Naive thymus-derived CD8-positive, alpha-beta T cell (primary cell): ENCODE measurements at places on chromosomes 1 and 21. TPM values are rescaled to one million over a fixed set of nuclear protein-coding genes. Genes with fewer than 3 reads are reported as not detected.

- peaks cover 55% of the 10 kb centered on the region for H3K4me1 ChIP-seq
- no peaks in the 10 kb centered on the region for H3K27me3 ChIP-seq
- H3K27ac ChIP-seq: no peak overlapping the region
- no peak overlapping the region for H3K4me3 ChIP-seq
- no peaks in the 10 kb centered on the region for H3K36me3 ChIP-seq
- DNase-seq: no peak
Observed at GRCh38 chr1:206796981-206797402, 24.7 kb upstream of the IL10 start.

The PRRX1 gene
- not detected for total RNA-seq

DNA sequence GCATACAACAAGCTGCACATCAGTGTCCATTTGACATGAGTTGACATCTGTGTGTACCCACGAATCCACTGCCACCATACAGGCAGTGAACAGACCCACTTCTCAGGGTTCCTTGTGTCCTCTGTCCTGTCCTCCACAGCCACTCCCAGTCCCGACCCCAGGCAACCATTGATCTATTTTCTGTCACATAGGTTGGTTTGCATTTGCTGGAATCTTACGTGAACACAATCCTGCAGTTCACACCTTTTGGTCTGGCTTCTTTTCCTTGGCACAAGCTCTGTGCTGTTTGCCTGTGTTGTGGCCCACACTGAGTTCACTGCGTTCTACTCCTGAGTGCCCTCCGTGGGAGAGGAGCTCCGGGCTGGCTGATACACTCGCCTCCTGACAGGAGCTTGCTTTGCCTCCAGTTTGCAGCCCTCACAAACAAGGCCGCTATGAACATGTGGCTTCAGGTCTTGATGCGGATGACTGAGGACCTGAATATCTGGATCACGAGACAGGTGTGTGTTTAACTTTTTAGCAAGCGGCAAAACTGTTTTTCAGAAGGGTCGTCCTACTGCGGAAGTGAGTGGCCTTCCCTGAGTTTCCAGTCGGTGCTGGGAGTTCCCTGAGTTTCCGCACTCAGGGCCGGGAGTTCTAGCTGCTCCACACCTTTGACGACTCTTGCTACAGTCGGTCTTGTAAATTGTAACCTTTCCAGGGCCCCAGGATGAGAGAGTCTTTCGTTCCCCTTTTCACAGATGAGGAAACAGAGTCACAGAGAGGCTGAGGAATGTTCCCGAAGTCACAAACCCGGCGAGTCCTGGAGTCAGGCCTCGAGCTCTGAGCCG is 13.0 kb upstream of the COL18A1 start:
- no peaks in the 10 kb centered on the region for H3K4me1 ChIP-seq
- no peak overlapping the region for H3K27ac ChIP-seq
- no peak overlapping the region for H3K4me3 ChIP-seq
- no peaks in the 10 kb centered on the region for H3K36me3 ChIP-seq

DNA sequence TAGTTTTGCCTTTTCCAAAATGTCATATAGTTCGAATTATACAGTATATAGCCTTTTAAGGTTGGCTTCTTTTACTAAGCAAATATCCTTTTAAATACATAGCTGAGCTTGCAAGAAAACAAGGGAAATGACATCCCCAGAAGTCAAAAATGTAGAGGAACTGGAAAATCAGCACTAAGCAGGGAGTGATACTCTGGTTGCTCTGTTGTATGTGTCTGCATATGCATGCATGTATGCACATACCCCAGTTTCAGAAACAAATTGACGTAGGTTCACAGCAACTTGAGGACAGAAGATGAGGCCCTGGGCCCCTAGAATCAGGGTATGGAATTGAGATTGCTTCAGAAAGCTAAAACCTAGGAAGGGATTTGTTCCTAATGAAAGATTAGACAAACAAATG is 75.1 kb upstream of the GNG4 start:
- no peaks in the 10 kb centered on the region for H3K4me1 ChIP-seq
- no peaks in the 10 kb centered on the region for H3K27me3 ChIP-seq
- peaks cover 29% of the 10 kb centered on the region for H3K36me3 ChIP-seq
- H3K4me3 ChIP-seq: no peak overlapping the region
- DNase-seq: no peak

GRCh38 chr1:39080831-39081270 is 54.7 kb downstream of the NDUFS5 start:
- peaks cover 28% of the 10 kb centered on the region for H3K27me3 ChIP-seq
- peaks cover 2% of the 10 kb centered on the region for H3K36me3 ChIP-seq
- peaks cover 9% of the 10 kb centered on the region for H3K4me1 ChIP-seq

DNA sequence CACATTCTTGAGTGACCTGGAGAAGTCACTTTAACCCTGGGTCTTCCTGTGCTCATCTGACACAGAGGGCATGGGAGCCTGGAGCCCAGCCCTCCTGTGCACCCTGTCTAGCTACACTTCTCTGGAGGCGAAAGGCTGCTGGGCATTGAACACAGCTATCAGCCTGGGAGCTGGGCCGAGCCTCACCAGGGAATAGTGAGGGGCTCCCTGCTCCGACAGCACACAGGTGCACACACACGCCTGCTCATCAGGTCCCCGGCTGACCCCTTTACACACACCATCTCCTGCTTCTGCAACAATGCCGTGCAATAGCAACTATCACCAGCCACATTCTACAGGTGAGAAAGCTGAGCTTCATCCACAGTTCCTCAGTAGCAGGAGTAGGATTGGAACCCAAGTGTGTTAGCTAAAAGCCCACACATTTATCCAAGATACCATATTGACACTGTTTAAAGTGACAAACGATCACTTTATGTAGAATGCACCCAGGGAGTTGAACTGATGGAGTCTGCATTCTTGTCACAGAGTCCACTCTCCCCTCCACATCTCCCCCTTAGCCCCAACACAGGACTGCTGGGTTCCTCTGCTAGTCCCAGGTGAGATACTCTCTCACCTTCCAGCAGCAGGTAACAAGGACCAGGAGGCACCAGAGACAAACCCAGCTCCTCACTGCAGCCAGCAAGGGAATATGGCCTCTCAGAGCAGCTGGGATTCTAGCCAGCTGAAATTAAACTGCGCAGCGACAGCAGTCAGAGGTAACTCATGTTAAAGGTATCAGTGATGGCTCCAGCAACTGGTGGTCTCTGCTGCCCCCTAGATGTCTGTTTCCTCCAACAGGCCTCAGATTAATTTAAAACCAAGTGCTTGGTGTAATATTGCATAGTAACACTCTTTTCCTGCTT is 18.3 kb upstream of the CAPN8 start:
- peak; percentile 62 for DNase-seq
- H3K27me3 ChIP-seq: peaks cover 12% of the 10 kb centered on the region
- no peak overlapping the region for H3K27ac ChIP-seq
- no peak overlapping the region for H3K4me3 ChIP-seq
- H3K4me1 ChIP-seq: peaks cover 3% of the 10 kb centered on the region

DNA sequence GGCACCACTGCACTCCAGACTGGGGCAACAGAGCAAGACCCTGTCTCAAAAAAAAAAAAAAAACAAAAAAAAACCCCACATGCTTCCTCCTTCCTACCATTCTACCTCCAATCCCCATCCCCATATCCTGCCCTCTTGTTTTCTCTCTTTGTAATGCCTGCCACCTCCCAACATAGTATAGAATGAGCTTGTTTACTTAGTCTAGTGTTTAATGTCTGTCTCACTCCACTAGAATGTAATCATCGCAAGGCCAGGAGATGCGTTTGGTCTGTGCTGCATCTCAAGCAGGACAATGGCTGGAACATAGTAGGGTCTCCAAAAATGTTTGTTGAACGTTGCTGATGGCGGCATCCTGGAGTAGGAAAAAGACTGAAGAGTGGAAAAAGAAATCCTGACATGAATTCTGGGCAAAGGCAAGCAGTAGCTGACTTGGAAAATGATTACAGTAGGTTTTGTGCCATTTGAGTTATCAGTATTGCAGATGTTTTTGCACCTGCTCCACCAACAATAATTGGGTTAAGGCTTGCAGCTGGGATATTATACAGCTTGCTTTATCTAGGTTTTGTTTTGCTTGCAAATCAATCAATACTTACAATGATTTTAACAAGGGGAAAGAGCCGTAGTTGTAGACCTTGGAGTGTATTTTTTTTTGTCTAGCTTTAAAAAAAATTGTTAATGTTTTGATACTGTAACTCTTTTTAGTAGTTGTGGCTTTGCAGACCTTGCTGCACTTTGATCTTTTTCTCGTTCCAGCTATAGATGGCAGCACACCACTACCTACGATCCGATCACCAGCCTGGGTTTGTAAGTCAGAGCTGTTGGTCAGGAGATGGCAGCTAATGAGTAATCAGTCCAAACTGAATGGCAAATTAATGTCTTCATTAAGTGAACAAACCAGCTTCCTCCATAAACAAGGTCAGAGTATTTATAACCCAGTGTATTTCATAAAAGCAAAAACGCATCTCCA is 62.4 kb downstream of the BACH1 start:
- no peak overlapping the region for H3K27ac ChIP-seq
- H3K27me3 ChIP-seq: no peaks in the 10 kb centered on the region
- peaks cover 12% of the 10 kb centered on the region for H3K36me3 ChIP-seq
- H3K4me1 ChIP-seq: peaks cover 21% of the 10 kb centered on the region
- H3K4me3 ChIP-seq: no peak overlapping the region

The CFAP126 gene
- total RNA-seq: not detected

DNA sequence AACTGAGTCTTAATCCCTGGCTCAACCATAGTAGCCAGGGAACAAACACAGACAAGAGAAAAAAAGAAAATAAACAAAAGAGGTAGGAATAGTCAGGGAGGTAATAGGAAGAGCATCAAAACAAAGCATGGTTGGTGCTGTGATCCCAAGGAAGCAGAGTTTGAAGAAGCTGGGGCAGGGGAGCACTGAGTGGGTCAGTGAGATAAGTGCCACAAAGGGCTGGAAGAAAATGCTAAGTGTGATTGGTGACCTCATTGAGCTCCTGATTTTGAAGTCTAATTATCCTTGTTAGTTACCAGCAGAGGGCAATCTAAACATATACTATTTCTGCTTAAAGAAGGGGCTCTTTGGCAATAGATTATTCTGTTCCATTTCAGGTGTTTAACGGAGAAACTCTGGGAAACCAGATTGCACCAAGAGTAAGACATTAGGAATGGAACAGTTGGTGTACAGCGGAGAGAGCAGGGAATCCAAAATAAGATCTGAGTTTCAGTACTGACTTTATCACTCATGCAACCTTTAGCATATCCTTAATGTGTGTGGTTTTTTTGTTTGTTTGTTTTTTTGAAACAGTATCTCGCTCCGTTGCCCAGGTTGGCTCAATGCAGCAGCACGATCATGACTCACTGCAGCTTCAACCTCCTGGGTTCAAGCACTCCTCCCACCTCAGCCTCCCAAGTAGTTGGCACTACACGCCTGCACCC is 30.7 kb upstream of the KIAA1614 start:
- no peak overlapping the region for H3K27ac ChIP-seq
- H3K4me1 ChIP-seq: no peaks in the 10 kb centered on the region
- no peaks in the 10 kb centered on the region for H3K36me3 ChIP-seq
- H3K27me3 ChIP-seq: no peaks in the 10 kb centered on the region
- no peak overlapping the region for H3K4me3 ChIP-seq

GRCh38 chr1:12113433-12114339 is 50.6 kb downstream of the TNFRSF8 start:
- no peak overlapping the region for H3K4me3 ChIP-seq
- no peaks in the 10 kb centered on the region for H3K36me3 ChIP-seq
- H3K27ac ChIP-seq: no peak overlapping the region
- H3K4me1 ChIP-seq: peaks cover 8% of the 10 kb centered on the region
- no peak for DNase-seq
- no peaks in the 10 kb centered on the region for H3K27me3 ChIP-seq

GRCh38 chr21:41673596-41674335 is 93.1 kb downstream of the RIPK4 start:
- H3K27me3 ChIP-seq: peaks cover 2% of the 10 kb centered on the region
- peaks cover 12% of the 10 kb centered on the region for H3K4me1 ChIP-seq
- H3K27ac ChIP-seq: no peak overlapping the region
- DNase-seq: no peak
- no peaks in the 10 kb centered on the region for H3K36me3 ChIP-seq

GRCh38 chr21:42651515-42652401 is 1.7 kb upstream of the PDE9A start:
- H3K27ac ChIP-seq: peak overlapping the region; percentile 11
- peak overlapping the region; percentile 52 for H3K4me3 ChIP-seq
- peaks cover 19% of the 10 kb centered on the region for H3K4me1 ChIP-seq
- no peak for DNase-seq
- H3K36me3 ChIP-seq: no peaks in the 10 kb centered on the region
- no peaks in the 10 kb centered on the region for H3K27me3 ChIP-seq

DNA sequence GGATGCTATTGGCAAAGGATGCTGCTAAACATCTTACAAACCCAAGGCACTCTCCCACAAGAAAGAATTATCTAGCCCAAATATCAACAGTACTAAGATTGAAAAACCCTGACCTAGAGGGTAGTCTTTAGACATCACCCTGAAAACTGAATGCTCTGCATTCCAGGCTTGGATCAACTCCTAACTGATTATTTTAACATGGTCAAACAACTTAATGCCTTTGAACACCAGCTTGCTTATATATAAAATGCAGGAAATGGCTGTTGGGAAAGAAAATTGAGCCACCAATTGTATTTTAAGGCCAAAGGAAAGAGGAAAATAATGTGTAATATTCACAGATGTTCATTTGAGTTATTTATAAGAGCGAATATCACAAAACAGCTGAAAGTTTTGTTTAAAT is 72.2 kb upstream of the C1orf87 start:
- no peak overlapping the region for H3K4me3 ChIP-seq
- H3K27ac ChIP-seq: no peak overlapping the region
- no peak for DNase-seq
- no peaks in the 10 kb centered on the region for H3K4me1 ChIP-seq
- H3K36me3 ChIP-seq: no peaks in the 10 kb centered on the region

The TTLL7 gene
- total RNA-seq: not detected

The OR10K2 gene
- not detected for total RNA-seq

GRCh38 chr1:112712701-112713128 is 2.4 kb downstream of the PPM1J start:
- no peak overlapping the region for H3K27ac ChIP-seq
- H3K4me3 ChIP-seq: no peak overlapping the region
- no peaks in the 10 kb centered on the region for H3K36me3 ChIP-seq
- no peak for DNase-seq
- peaks cover 20% of the 10 kb centered on the region for H3K27me3 ChIP-seq

DNA sequence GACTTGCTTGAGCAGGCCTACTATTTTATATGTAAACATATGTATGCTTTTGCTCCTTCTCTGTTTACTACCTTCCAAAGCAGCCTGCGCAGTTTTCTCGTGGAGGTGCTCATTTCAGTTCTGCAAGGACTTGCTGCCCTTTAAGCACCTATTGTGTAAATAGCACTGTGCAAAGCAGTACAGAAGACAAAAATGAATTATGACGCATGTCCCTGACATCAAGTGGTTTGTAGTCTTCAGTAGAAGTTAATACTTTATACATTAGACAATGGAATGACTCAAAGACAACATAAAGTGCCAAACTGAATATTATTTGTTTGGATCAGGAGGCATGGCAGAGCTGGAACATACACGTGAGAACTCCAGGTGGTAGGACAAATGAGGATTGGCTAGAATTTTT is 611.7 kb downstream of the LMO4 start:
- no peak overlapping the region for H3K27ac ChIP-seq
- H3K4me3 ChIP-seq: no peak overlapping the region
- DNase-seq: no peak
- H3K36me3 ChIP-seq: no peaks in the 10 kb centered on the region
- peaks cover 3% of the 10 kb centered on the region for H3K27me3 ChIP-seq
- no peaks in the 10 kb centered on the region for H3K4me1 ChIP-seq
